ENCODE measurements at places on chromosomes 2 and 18. TPM values are rescaled to one million over a fixed set of nuclear protein-coding genes. Genes with fewer than 3 reads are reported as not detected.

The SEPTIN2 gene
- 259 TPM for total RNA-seq

The FBXO48 gene
- total RNA-seq, result 4.3 TPM

DNA sequence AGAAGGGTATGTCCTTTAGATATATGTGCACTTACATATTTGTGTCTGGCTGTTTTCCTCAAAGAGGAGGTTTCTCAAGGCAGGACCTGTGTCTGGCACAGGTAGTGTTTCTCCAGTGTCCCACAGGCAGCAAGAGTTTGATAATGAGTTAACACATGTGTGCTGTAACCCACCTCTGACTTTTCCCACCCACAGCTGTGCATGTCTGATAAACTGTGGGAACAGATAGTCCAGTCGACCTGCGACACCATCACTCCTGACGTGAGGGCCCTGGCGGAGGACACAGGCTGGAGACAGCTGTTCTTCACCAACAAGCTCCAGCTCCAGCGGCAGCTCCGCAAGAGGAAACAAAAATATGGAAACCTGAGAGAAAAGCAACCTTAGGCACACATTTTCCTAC is 58.2 kb downstream of the SLC16A14 start:
- no peaks in the 10 kb centered on the region for H3K36me3 ChIP-seq
- peaks cover 2% of the 10 kb centered on the region for H3K27me3 ChIP-seq
- no peak for DNase-seq
- no peak overlapping the region for H3K4me3 ChIP-seq

- H3K27me3 ChIP-seq, result peaks cover 2% of the 10 kb centered on the region
- H3K4me1 ChIP-seq, result peaks cover 35% of the 10 kb centered on the region
These were observed 949 bp downstream of the CDC42EP3 start for GRCh38 chr2:37670378-37671008.

DNA sequence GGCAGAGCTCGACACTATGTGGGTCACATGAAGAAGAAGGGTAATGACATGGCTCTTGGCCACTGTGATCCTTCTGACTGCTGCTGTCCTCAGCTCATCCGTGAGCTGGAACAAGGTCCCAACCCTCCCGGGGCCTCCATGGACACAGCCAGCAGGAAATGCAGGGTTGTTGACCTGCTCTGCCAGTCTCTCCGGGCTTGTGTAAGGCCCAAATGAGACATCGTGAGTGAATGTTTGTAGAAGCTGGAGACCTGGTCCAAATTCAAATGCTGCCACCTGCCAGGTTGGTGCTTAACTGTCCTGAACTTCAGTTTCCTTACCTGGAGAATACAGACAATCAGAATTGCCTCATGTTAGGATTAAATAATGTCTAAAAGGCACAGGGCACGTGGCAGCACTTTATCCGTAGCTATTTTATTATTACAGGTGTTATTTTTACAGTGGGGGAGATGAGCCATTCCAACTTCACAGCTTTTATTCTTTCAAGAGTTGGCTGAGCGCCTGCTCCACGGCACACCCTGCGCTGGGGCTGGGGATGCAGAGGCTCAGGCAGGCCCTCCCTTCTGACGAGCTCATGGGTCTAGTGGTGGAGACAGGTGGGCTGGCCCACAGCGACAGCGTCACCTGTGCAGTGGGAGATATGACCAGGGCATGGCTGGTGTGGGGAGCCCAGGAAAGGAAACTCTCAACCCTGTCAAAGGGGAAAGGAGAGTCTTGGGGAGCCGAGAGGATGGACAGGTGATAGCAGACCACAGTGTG is 15.1 kb downstream of the ARHGEF4 start:
- H3K27ac ChIP-seq, result no peak overlapping the region
- H3K36me3 ChIP-seq, result no peaks in the 10 kb centered on the region
- H3K4me3 ChIP-seq, result no peak overlapping the region

All from activated naive CD8-positive, alpha-beta T cell treated with anti-CD3 and anti-CD28 coated beads, Interleukin-2, amount 10 ng/mL, durations not matched to agents 7 days and 5 days (primary cell).